Upper lobe of left lung (tissue), 6 donors: ENCODE measurements at places on chromosomes 1 and 21. TPM values are rescaled to one million over a fixed set of nuclear protein-coding genes. Genes with fewer than 3 reads are reported as not detected.
A peak's percentile ranks its signal among the peaks of the same experiment; 100 is the strongest.

DNA sequence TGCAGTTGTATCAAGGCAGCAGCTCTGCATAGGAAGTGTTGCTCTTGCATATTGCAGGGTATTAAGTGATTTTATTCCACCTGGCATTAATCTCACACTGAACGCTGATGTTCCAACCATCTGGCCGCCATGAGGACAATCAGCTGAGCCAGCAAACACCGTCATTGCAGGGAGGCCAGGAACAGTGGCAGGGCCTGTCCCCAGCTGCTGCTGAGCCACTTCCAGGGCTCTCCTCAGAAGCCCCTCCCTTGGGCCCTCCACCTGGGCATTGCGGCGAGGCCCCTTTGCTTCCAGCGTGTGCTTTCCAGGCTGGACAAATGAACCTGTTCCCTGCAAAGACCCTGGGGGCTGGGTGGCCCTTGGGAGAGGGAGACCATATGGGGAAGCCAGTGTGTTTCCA, 171.6 kb upstream of the C1orf174 start:
- no peaks in the 10 kb centered on the region for H3K4me1 ChIP-seq
- H3K4me3 ChIP-seq = no peak overlapping the region
- H3K27ac ChIP-seq = no peak overlapping the region
- no peak for DNase-seq

- no peaks in the 10 kb centered on the region for H3K27me3 ChIP-seq
- no peaks in the 10 kb centered on the region for H3K36me3 ChIP-seq
- DNase-seq = no peak
- no peak overlapping the region for H3K27ac ChIP-seq
- no peaks in the 10 kb centered on the region for H3K4me1 ChIP-seq
Measured at GRCh38 chr1:201108614-201109013, 3.6 kb downstream of the CACNA1S start.

DNA sequence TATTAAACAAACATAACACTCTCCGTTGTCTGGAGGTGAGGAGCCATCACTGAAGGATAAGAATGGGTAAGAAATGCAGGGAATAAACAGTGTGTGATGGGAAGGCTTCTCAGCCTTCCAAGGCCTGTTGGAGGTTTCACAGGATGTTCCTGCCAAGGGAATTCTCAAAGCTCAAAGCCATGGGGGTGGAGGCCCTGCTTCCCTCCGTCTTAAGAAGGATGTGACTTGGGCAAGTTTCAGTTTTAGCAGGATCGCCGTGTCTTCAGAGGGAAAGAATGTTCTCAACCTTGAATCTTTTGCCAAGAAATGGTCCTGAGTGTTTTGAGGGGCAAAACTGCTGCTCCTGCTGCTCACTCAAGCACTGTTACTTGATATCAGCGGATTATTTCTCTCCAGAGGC, 41.7 kb upstream of the IL20 start:
- H3K27ac ChIP-seq = no peak overlapping the region
- no peaks in the 10 kb centered on the region for H3K27me3 ChIP-seq
- no peaks in the 10 kb centered on the region for H3K4me1 ChIP-seq
- H3K4me3 ChIP-seq = no peak overlapping the region
- H3K36me3 ChIP-seq = no peaks in the 10 kb centered on the region

GRCh38 chr1:200336101-200336845, 73.6 kb downstream of the ZNF281 start:
- H3K36me3 ChIP-seq = no peaks in the 10 kb centered on the region
- no peak overlapping the region for H3K4me3 ChIP-seq
- H3K27ac ChIP-seq = peak overlapping the region; percentile 11
- H3K27me3 ChIP-seq = no peaks in the 10 kb centered on the region

The RGL1 gene
- total RNA-seq = 38.8 TPM

The GNG4 gene
- not detected for total RNA-seq

DNA sequence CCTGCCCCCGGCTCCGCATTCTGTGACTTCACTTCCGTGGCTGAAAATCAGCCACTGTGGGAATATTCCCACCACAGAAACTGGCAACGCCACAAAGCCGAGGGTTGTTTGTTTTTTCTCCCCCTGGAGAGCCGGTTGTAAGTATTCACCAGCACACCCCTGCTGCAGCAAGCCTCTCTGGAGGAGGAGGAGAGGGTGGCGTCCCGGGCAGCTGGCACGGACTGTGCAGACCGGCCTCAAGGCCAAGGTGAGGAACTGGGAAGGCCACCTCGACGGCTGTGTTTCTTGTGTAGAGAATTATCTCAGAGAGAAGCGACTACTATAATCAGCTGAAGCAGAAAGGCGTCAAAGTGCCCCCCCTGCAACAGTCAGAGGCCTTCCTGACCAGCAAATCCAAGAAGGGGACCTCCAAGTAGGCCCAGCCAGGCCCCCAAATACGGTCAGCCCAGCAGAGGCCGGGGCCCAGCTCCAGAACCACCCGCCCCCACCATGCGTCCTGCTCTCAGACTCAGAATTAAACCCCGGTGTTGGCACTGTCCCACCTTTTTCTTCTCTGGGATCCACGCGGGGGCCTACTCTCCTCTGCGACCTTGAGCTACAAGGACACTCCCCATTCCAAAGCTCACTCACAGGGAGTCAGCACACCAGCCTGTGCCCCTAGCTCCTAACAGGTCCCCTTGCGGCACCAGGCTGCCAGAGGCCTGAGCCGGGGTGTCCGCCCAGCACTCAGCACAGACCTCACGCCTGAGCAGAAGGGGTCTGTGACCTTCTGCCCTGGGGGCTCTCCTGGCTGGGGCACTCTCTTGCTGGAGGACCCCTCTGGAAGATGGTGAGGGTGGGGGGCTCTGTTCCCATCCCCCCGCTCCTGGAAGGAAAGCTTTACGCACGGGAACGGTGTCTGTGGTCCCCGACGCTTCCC, 1.2 kb upstream of the SMIM1 start:
- H3K4me1 ChIP-seq = peaks cover 26% of the 10 kb centered on the region
- H3K4me3 ChIP-seq = peak overlapping the region; percentile 73
- DNase-seq = peak; percentile 67
- H3K27me3 ChIP-seq = no peaks in the 10 kb centered on the region

The CCDC181 gene
- 0.29 TPM for total RNA-seq

The ARHGEF16 gene
- 13.1 TPM for total RNA-seq

The FCRL2 gene
- 3.1 TPM for total RNA-seq

DNA sequence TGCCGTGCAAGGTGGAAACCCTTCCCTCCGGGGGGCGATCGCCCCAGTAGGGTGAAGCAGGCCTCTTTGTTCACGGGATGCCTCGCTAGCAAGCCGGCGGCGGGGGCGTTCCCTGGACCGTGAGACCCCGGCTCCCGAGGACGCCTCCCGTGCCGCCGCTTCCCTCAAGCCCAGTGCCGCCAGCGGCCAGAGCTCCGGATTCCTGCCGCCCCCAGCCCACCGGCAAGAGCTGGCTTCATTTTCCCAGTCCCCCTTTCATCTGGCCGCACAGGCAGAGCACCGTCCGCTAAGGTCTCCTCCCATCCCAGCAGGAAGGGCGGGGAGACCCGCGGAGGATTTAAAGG, 16.3 kb downstream of the IER5 start:
- H3K27me3 ChIP-seq = no peaks in the 10 kb centered on the region
- peak overlapping the region; percentile 90 for H3K27ac ChIP-seq
- no peaks in the 10 kb centered on the region for H3K36me3 ChIP-seq
- peak overlapping the region; percentile 67 for H3K4me3 ChIP-seq
- H3K4me1 ChIP-seq = peaks cover 50% of the 10 kb centered on the region
- DNase-seq = no peak

The SLX9 gene
- 18.9 TPM for total RNA-seq

DNA sequence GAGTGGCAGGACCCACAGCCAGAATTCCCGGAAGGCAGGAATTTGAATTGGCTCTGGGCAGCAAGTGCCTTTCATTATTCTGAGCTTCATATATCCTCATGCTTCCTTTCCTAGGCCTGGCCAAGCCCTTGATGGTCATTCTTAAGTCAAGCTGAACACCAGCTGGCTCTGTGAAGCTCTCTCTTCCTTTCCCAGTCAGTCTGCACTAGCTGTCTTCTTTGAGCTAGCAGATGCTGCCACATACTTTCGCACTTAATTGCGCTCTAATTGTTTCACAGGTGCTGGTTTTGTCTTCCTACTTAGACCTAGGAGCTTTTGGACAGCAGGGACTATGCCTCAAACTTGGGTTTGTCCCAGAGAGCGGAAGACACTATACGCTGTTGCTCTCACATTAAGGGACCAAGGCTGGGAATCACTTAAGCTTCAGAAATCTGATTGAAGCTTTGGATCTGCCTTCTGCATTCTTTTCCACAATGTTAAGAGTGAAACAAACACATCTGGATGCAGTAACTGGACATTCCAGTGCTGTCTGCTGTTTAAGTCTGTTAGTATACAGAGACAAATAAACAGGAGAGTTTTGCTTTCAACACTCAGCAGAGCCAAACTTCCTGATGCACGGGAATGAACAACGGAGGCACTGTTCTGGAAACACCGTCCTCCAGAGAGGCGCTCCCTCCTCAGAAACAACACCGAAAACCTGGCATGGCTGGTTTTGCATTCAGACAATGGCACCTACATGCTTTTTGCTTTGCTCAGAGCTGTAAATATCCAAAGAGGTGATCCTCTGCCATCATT, 2.2 kb downstream of the TLR5 start:
- H3K36me3 ChIP-seq = no peaks in the 10 kb centered on the region
- peak overlapping the region; percentile 52 for H3K27ac ChIP-seq
- H3K4me3 ChIP-seq = no peak overlapping the region
- peaks cover 49% of the 10 kb centered on the region for H3K4me1 ChIP-seq
- no peaks in the 10 kb centered on the region for H3K27me3 ChIP-seq

GRCh38 chr1:10863886-10864285, 67.4 kb upstream of the CASZ1 start:
- no peak for DNase-seq
- no peaks in the 10 kb centered on the region for H3K36me3 ChIP-seq
- H3K4me1 ChIP-seq = peaks cover 19% of the 10 kb centered on the region

- H3K36me3 ChIP-seq = no peaks in the 10 kb centered on the region
- H3K27ac ChIP-seq = no peak overlapping the region
- no peaks in the 10 kb centered on the region for H3K27me3 ChIP-seq
- no peak for DNase-seq
- no peaks in the 10 kb centered on the region for H3K4me1 ChIP-seq
- H3K4me3 ChIP-seq = no peak overlapping the region
Measured at GRCh38 chr1:237154157-237154556, 112.2 kb downstream of the RYR2 start.

The ERG gene
- 16.2 TPM for total RNA-seq

DNA sequence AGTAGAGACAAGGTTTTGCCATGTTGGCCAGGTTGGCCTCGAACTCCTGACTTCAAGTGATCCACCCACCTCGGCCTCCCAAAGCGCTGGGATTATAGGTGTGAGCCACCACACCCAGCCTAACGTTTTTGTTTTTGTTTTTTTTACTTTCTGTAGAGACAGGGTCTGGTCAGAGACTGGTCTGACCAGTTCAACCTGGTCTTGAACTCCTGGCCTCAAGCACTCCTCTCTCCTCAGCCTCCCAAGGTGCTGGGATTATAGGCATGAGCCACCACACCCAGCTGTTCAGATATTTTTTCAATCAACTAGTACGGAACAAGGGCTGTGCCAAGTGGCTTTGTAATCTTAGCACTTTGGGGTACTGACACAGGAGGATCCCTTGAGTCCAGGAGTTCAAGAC, 209.5 kb downstream of the RERE start:
- no peak for DNase-seq
- H3K36me3 ChIP-seq = no peaks in the 10 kb centered on the region
- no peak overlapping the region for H3K4me3 ChIP-seq
- H3K4me1 ChIP-seq = no peaks in the 10 kb centered on the region

GRCh38 chr1:34053660-34054059, 111.4 kb downstream of the CSMD2 start:
- H3K27me3 ChIP-seq = no peaks in the 10 kb centered on the region
- H3K27ac ChIP-seq = no peak overlapping the region
- H3K4me3 ChIP-seq = no peak overlapping the region

- peaks cover 18% of the 10 kb centered on the region for H3K4me1 ChIP-seq
- H3K27me3 ChIP-seq = no peaks in the 10 kb centered on the region
- DNase-seq = no peak
- H3K27ac ChIP-seq = peak overlapping the region; percentile 23
- no peaks in the 10 kb centered on the region for H3K36me3 ChIP-seq
Measured at GRCh38 chr1:25642574-25643108, 26.1 kb downstream of the MAN1C1 start.

- H3K27ac ChIP-seq = peak within 1 kb of the TSS; percentile 53
- H3K27me3 ChIP-seq = no peaks in the 10 kb centered on the region
- no peaks in the 10 kb centered on the region for H3K36me3 ChIP-seq
- peaks cover 6% of the 10 kb centered on the region for H3K4me1 ChIP-seq
- peak; percentile 85 for DNase-seq
Measured at GRCh38 chr1:47023268-47024140, at the start of gene CYP4X1. Gene CYP4X1 (plus strand): TSS chr1:47023669. CDS start chr1:47023818, 149 bp downstream.

- no peaks in the 10 kb centered on the region for H3K27me3 ChIP-seq
- no peaks in the 10 kb centered on the region for H3K36me3 ChIP-seq
- no peak for DNase-seq
- no peaks in the 10 kb centered on the region for H3K4me1 ChIP-seq
Measured at GRCh38 chr1:207581496-207582153, 63.3 kb upstream of the CR1L start.

DNA sequence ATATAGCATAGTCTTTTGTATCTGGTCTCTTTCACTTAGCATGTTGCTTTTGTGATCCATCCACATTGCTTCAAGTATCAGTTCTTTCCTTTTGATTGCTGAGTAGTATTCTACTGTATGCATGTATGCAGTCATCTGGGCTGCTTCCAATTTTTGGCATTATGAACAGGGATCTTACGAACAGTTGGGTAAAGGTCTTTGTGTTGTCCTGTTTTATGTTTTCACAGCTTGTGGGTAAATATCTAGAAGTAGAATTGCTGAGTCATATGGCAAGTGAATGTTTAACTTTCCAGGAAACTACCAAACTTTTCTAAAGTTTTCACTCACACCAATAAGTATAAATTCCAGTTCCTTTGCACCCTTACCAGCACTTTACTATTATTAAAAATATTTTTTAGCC, 60.9 kb downstream of the LHX4 start:
- DNase-seq = no peak
- no peaks in the 10 kb centered on the region for H3K36me3 ChIP-seq
- H3K27ac ChIP-seq = no peak overlapping the region
- H3K27me3 ChIP-seq = no peaks in the 10 kb centered on the region
- H3K4me1 ChIP-seq = no peaks in the 10 kb centered on the region
- H3K4me3 ChIP-seq = no peak overlapping the region

- no peak overlapping the region for H3K4me3 ChIP-seq
- H3K27ac ChIP-seq = no peak overlapping the region
- no peaks in the 10 kb centered on the region for H3K27me3 ChIP-seq
- peaks cover 12% of the 10 kb centered on the region for H3K4me1 ChIP-seq
- no peaks in the 10 kb centered on the region for H3K36me3 ChIP-seq
- DNase-seq = no peak
Measured at GRCh38 chr1:147168626-147169058, 3.6 kb downstream of the PRKAB2 start.

GRCh38 chr1:86195281-86195680, 38.7 kb upstream of the COL24A1 start:
- no peak for DNase-seq
- no peaks in the 10 kb centered on the region for H3K36me3 ChIP-seq
- no peak overlapping the region for H3K4me3 ChIP-seq
- no peak overlapping the region for H3K27ac ChIP-seq

DNA sequence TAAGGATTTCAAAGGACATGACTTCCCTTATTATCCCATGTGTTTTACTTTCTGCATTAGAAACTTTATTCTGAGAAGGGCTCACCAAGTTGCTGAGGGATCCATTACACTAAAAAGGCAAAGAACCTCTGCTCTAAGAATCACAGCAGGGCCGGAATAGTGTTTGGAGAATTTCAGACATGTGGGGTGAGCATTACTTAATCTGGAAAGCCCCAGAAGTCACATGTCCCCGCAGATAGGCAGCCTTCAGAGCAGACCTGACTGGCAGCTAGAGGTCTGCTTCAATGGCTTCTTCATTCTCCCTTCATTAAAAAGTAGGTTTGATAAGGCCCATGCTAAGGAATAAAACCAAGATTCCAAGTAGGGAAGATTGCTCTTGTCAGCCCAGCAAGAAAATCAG, 52.6 kb upstream of the RBM15 start:
- H3K4me1 ChIP-seq = no peaks in the 10 kb centered on the region
- H3K4me3 ChIP-seq = no peak overlapping the region
- DNase-seq = no peak
- no peak overlapping the region for H3K27ac ChIP-seq
- H3K36me3 ChIP-seq = no peaks in the 10 kb centered on the region
